ENCODE measurements at places on chromosomes 5 and 9.
A peak's percentile ranks its signal among the peaks of the same experiment; 100 is the strongest.

GRCh38 chr5:96062836-96063235 lies 101.2 kb upstream of the ELL2 start:
- no peak for DNase-seq

- DNase-seq, result no peak
Observed at GRCh38 chr9:136387217-136387616, 12.8 kb downstream of the SNAPC4 start.

GRCh38 chr5:7856855-7857254 lies 5.9 kb upstream of the CFAP90 start:
- peak; percentile 25 for DNase-seq

DNA sequence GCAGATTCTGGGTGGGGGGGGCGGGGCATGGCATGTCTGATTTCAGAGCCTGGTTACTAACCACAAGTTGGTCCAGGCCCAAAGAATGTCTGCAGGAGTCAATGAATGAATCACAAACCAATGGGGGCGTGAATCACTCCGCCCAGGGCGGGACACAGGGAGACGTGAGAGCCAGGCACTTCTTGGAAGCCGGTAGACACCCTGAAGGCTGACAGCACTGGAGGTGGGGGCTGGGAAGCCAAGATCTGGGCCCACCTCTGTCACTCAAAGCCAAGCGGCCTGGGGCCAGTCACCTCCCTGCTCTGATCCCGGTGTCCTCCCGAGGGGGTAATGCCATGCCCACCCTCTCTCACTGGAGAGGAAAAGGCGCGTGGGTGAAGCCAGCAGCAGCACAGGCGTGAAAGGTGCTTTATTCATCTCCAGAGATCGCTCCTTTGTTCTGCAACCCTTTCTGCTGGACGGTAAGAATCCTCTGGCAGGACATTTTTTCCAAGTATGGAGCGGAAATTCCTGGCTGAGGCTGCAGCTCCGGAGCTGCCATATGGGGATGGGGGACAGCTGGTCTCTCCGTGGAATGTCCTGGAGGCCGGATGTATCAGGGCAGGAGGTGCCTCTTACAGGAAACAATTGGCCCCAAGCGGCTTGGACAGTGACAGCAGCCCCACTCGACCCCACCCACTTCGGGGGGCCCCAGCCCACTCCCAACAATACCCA lies 85.0 kb downstream of the STK10 start:
- peak; percentile 83 for DNase-seq

GRCh38 chr9:3268223-3268622 lies 257.6 kb downstream of the RFX3 start:
- DNase-seq, result no peak

DNA sequence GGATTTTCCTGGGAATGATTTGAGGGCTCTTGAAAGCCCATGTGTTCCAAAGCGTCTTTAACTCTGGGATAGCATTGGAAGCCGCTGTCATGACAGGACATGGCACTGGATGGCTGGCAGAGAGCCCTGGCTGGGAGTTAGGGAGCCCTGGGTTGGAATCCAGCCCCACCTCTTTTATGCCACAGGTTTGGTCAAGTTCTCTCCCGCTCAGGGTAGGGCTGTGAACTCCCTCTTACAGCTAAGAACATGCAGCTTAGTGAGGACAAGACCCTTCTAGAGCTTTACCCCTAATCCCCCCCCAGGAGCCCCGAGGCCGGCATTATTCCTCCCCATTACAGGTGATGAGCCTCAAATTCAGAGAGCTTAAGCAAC lies 37.2 kb downstream of the OLFML2A start:
- DNase-seq, result no peak

- DNase-seq, result no peak
Observed at GRCh38 chr5:57007344-57007743, 55.4 kb upstream of the MIER3 start.

GRCh38 chr5:1889321-1890065 lies 6.8 kb upstream of the IRX4 start:
- DNase-seq, result no peak

GRCh38 chr9:122389799-122390481 lies 19.1 kb downstream of the PTGS1 start:
- DNase-seq, result no peak

DNA sequence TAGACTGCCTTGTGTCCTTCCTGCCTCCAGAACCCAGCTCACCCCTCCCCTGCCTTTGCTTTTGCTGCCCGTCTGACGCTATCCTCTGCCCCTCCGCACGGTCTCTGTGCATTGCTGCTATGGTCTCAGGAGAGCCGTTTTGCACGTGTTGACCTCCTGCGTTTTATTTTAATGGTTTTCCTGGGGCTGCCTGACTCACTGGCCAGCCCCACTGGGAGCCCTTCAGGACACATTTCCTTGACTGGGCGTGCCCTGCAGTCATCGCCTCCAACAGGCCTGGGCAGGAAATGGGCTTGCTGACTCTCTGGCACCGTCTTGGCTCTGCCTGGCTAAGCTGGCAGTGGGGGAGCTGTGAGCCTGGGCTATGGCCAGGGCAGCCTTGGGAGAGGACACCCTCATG lies 17.9 kb upstream of the ASS1 start:
- peak; percentile 55 for DNase-seq

DNA sequence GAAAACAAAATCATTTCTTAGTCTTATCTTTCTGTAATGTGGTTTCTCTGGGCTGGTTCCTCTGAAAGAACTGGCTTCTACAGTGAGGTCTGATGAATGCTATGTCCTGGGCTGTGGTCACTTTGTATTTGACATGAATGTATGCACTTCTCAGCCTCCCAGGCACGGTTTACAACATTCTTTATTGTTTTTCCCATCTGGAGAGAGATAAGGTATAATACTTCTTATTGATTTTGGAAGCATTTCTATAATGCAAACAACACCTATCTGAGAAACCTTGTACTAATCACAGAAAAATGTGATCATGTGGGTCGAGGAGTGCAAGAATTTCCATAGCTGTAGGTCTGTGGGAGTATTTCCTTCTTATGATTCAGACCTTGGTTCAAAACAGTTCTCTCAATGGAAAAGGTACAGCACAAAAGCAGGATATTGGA lies 46.9 kb downstream of the ACTBL2 start:
- DNase-seq, result no peak

GRCh38 chr5:1473746-1474145 lies 28.5 kb upstream of the SLC6A3 start:
- no peak for DNase-seq

GRCh38 chr9:16361118-16361517 lies 509.4 kb downstream of the BNC2 start:
- no peak for DNase-seq

DNA sequence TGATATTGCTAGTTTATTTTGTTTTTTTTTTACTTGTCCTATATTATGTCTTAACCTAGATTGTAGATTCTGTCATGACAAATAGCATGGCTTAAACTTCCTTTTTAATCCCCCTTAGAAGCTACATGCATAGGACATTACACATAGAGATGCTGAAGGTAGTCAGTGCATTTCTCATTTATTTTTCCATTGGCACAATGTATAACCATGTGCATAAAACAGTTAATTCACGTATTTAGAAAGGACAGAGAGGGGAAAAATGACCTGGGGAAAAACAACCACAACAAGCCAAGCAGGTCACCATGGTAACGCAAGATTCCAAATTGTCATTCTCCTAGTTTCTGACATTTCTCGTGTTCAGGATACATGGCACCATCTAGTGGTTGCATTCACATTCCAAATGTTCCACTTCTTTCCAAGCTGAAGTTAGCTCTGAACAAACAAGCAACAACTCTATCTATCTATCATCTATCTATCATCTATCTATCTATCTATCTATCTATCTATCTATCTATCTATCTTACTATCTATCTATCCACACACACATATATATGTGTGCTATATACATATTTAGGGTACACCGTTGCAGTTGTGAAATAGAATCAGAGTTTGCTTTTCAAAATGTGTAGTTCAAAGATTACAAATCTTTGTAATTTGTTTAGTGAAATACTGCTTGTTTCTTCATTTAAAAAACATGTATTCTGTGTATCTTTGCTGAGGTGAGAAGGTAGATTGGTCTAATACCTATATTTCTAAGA lies 487.2 kb upstream of the ST8SIA4 start:
- DNase-seq, result peak; percentile 32

GRCh38 chr5:74864823-74865222 lies 1.4 kb downstream of the FAM169A start:
- no peak for DNase-seq

GRCh38 chr9:112031400-112031799 lies 134.8 kb downstream of the UGCG start:
- DNase-seq, result no peak

GRCh38 chr9:95641586-95641985 lies 124.8 kb upstream of the PTCH1 start:
- DNase-seq, result no peak

GRCh38 chr5:73394610-73395009 lies 54.0 kb downstream of the FOXD1 start:
- DNase-seq, result no peak

GRCh38 chr5:138536665-138537315 lies 6.2 kb downstream of the ETF1 start:
- peak; percentile 2 for DNase-seq

DNA sequence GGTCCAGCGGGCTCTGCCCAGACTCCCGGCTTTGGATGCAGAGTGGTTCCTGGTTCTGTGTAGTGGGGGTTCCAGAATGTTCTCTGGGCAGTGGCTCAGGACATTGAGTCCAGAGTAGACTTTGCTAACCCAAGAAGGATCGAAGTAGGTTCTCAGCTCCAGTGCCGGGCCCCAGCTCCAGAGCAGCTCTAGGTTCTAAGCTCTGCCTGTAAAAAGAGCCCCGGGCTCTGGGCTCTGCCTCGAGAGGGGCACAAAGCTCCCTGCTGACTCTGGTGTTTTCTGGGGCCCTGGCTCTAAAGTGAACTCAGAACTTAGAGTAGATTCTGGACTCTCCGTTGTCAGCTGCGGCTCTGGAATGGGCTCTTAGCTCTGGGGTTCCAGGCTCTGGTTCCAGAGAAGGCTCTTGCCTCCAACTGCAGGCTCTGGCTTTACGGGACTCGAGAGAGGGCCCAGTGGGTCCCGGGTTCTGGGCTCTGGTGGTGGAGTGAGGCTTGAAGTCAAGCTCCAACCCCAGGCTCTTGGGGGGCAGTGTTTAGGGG lies 414 bp downstream of the WDR38 start:
- no peak for DNase-seq

- no peak for DNase-seq
Observed at GRCh38 chr5:45225571-45226031, 416.9 kb downstream of the MRPS30 start.

DNA sequence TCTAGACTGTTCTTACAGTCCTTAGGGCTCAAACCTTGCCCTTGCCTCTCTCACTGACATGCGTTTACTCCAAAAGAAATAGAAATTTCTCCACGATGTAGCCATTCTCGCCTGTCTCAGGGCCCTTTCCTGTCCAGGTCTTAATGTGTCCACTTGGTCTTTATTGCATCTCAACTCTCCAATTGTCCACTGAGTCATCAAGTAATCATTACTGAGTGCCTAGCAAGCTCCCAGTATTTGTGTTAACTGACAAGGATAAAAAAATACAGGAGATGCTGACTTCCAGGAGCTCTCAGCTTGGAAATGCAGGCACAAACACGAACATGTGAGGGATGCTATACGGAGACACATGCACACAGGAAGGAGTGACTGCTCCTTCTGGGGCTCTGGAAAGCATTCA lies 147.3 kb downstream of the ARSB start:
- DNase-seq, result no peak

DNA sequence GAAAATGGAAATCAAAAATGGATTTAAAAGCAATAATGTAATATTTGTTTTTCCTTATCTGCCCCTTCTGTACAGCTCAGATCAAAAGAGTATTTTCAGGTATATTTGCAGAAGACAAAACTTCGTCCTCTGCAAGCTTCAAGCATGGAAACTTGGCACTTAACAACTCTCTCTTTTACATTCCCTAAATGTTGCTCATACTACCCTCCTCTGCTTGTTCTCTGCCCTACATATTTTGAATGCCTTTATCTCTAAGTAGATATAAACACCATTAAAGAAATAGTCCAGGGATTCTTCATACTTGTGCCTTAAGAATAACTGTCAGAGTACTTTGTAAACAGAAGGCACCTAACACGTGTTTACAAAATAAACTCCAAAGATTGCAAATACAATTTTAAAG lies 19.2 kb upstream of the SMC2 start:
- peak; percentile 85 for DNase-seq

DNA sequence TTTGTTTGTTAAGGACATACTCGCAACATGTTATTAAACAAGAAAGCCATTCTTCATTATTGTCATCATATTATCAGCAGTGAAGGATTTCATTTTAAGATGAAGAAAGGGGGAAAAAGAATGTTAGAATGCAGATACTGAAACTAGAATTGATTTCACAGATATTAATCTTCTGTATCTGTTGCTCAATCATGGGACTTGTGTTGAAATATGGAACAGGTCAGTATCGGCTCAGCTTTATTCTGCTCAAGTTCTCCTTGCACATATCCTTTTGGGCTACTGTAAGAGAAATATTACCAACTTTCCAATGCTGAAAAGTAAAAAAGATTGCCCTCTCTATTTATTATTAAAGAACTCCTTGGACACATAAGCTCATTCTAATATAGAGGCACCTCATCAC lies 13.8 kb upstream of the ANXA1 start:
- no peak for DNase-seq

- DNase-seq, result peak; percentile 33
Observed at GRCh38 chr5:88732181-88732633, 150.8 kb downstream of the MEF2C start.

DNA sequence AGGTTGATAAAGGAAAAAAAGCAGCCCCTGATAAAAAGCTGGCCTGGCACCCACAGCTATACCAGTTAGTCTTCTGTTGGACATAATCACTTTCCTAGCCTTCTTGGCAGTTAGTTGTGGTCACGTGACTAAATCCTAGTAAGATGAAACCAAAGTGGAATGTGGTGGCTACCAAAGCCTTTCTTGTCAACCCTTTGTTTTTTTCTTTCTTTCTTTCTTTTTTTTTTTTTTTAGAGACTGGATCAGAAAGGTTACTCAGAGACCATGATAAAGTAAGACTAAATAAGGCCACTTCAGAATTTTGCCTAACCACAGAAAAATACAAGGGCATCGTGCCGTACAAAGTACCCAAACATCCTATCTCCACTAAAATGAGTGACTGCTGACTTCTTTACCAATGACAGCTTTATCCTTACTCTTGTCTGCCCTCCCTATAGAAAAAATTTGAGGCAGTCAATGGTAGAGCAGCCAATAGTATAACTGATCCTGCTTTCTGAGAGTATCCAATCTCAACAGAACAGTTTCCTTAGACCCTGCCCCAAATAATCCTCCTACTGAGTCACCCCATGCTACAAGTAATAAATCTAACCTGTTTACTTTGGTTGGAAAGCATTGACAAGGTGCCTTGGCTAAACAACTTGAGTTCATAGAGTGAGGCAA lies 14.2 kb upstream of the KIF27 start:
- DNase-seq, result peak; percentile 81

- DNase-seq, result no peak
Observed at GRCh38 chr9:79403495-79403894, 168.3 kb upstream of the TLE4 start.

- peak; percentile 84 for DNase-seq
Observed at GRCh38 chr5:115194676-115195075, 25.0 kb upstream of the TRIM36 start.

DNA sequence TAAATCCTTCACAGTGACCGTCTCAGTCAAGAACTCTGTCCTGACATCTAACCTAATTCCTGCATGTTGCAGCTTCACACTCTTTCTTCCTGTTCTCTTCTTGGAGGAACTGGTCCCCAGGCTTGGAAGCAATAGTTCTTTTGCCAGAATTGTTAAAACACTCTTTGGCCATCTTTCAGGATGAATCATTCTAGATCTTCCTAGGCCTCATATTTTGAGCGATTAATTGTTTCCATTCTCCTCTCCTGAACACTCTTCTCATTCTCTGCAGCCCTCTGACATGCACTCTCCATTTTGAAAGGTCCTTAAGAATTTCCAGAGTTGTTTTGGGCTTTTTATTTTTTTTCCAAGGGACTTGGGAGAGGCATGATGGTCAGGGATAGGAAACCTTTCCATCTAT lies 85.8 kb downstream of the FAM114A2 start:
- peak; percentile 62 for DNase-seq

All from fibroblast of gingiva (primary cell).